ENCODE measurements at places on chromosomes 3 and 15.
A peak's percentile ranks its signal among the peaks of the same experiment; 100 is the strongest.

- no peak for DNase-seq
These were observed 18.4 kb downstream of the GCSAM start for GRCh38 chr3:112114576-112115160.

- peak; percentile 96 for DNase-seq
These were observed 179.9 kb upstream of the TBL1XR1 start for GRCh38 chr3:177377166-177377565.

DNA sequence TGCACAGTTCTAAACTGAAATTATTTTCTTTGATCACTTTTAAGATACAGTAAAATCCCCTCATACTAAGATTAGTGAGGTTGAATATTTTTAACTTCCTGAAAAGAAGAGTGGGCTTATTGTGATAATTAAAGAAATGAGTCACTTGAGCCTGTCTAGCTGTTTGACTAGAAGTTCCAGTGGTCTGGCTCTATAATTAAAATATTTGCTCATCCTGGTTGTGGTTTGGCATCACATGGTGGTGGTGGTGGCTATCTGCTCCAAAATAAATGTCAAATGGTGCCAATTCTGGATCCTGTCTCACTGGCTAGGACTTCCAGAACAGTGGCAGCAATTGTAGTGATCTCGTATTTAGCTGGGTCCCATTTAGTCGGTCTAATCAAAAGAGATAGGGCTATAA is 8.6 kb upstream of the TEX9 start:
- no peak for DNase-seq

DNA sequence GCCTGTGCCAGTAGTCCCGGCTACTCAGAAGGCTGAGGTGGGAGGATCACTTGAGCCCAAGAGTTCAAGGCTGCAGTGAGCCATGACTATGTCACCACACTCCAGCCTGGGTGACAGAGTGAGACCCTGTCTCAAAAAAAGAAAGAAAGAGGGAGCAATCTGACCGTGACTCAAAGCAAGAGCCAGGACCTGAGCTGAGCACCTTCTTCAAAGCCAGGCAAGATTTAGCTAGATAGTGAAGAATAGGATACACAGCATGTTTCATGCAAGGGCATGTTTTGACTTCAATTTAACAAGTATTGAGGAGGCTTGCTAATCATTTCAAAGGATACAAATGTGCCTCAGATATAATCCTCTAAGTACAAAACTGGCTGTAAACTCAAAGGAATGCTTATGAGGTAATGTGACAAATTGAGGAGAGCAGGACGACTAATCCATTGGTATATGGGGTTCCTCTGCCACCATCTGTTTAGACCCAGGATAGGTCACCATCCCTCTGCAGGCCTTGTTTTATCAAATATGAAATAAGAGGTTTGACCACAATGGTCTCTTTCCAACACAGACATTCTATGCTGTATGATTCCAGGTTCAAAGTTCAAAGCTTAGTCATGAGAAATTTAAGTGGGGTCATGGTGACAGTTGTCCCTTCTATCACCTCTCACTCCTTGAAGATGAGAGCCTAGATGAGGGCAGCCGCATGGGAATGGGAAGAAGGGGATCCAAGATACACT is 33.2 kb downstream of the RAB27A start:
- no peak for DNase-seq

DNA sequence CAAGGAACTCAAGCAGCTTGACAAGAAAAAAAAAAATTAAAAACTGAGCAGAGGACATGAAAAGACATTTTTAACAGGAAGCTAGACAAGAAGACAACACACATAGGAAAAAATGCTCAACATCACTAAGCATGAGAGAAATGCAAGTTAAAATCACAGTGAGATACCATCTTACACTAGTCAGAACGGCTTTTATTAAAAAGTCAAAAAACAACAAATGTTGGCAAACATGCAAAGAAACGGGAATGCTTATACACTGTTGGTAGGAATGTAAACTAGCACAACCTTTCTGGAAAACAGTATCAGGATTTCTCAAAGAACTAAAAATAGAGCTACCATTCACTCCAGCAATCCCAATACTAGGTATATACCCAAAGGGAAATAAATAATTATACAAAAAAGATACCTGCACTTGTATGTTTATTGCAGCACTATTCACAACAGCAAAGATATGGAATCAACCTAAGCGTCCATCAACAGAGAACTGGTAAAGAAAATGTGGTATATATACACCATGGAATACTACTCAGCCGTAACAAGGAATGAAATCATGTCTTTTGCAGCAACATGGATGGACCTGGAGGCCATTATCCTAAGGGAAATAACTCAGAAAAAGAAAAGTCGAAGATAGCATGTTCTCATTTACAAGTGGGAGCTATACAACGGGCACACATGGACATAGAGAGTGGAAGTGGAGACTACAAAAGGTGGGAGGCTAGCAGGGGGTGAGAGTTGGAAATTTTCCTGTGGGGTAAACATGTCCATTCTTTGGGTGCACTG is 5.2 kb downstream of the GOLIM4 start:
- no peak for DNase-seq
